ENCODE measurements at places on chromosomes 12 and 14.

DNA sequence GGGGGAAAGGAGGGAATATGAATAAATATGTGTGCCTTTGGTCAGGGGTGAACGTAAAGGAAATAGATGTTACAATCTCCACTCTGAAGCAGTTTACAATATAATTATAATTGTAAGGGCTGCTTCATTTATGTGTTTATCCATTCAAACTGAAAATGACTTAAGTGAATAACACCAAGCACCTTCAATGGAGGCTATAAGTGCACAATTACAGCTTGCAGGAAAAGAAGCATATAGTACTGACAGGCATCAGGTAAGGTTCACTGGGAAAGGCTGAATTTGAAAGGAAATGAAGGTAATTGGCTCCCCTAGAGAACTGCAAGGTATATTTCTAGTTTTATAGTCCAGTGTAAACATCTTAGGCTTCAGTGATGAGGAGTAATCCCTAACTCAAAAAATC is 192.7 kb downstream of the STXBP6 start:
- no peak for DNase-seq

DNA sequence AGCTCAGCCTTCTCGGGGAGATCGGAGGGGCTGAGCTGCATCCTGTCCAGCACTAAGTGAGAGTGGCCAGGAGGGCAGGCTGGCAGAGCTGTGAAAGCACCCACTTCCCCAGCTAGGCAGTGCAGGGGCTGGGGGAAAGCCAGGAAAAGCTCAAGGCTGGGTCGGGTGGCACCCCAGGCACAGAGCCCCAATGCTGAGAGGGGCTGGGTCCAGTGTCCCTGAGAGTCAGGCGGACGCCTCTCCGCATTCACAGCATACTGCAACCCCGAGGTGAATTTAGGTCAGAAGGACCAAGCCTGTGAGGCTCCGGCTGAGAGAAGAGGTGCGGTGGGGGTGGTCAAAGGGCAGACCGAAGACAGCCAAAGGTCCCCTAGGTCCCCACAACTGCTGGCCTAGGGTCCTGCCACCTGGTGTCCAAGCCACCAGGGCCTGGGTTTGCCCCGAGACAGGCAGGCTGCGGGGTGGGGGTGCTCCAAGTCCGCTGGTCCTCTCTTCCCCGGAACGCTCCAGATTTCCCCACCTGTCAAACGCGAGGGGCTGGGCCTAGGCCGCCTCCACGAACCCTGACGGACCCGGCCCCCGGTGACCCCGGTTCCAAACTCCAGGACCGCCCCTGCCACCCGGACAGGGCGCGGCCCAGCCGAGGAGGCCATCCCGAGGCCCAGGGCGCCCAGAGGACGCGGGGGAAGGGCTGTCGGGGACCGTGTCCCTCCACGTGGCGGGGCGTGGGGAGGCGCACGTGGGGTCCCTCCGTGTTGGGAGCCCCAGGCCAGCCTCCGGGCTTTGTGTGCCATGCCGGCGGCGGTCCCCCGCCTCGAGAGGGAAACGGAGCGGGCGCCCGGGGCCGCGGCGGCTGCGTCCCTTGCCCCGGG is 527 bp downstream of the CAMKK2 start:
- peak; percentile 5 for DNase-seq

- DNase-seq = no peak
These were observed 144.0 kb upstream of the FBXO33 start for GRCh38 chr14:39576258-39576657.

GRCh38 chr12:89983622-89984021 is 275.0 kb upstream of the ATP2B1 start:
- DNase-seq = no peak

GRCh38 chr12:26014085-26014484 is 55.6 kb downstream of the RASSF8 start:
- no peak for DNase-seq

GRCh38 chr12:9760699-9761418 is at the start of gene CD69:
CD69 (minus strand) TSS chr12:9760901; CDS start chr12:9760820, 81 bp downstream.
- DNase-seq = peak; percentile 98

DNA sequence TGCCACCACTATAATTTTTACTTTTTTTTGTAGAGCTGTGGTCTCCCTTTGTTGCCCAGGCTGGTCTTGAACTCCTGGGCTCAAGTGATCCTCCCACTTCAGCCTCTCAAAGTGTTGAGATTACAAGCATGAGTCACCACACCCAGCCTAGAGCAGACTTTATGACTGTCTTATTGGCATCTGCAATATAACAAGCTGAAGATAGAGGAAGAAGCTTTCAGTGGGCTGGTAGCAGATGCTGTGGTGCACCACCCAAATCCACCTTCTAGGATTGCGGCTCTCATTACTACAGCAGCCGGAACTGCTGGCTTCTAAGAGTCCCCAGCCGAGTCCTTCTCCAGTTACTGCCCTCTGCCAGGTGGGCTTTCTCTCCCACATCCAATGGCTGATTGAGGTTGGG is 7.6 kb upstream of the STK38L start:
- DNase-seq = peak; percentile 10

DNA sequence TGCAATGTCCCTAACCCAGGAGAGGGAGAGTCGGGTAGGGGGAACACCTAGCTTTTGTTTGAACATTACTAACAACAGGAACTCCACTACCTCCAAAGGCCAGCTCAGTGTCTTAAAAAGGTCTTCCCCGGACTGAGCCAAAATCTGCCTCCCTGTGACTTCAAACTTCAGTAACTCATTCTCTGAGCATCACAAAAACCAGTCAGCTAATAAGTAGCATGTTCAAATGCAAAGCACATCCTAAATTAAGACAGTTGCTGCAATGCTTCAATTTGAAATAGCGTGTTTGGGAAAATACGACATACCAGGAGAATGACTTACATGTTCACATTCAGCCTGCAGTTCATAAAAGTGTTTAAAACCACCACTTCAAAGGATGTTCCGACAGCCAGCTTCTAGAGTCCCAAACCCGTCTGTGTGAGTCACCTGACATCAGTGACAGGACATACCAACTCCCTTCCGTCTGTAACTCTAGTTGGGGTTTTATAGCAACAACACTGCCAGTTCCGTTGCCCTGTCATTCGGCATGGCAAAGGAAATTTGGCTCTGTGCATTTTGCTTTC is 13.0 kb downstream of the ZFP36L1 start:
- peak; percentile 82 for DNase-seq

GRCh38 chr14:50578433-50578832 is 18.5 kb downstream of the ATL1 start:
- no peak for DNase-seq

- DNase-seq = peak; percentile 39
These were observed 10.4 kb upstream of the DCD start for GRCh38 chr12:54658306-54659264.

DNA sequence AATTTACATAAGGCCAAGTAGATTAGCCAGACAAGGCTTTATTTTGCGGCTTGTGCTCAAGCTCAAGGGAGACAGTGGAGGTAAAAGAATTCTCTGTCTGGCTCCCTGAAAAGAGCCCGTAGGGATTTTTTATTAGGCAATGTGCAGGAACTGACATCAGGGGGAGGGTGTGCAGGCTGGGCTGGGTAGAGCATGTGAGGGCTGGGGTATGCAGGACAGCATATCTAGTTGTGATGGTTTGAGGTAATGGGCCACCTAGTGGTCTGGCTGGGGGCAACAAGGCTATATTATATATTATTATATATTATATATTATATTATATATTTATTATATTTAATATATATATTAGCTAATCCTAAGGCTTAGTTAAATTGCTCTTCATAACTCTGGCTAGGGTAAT is 102.1 kb downstream of the TMEM117 start:
- DNase-seq = no peak

- DNase-seq = no peak
These were observed 13.7 kb downstream of the MYBPC1 start for GRCh38 chr12:101608301-101609133.

DNA sequence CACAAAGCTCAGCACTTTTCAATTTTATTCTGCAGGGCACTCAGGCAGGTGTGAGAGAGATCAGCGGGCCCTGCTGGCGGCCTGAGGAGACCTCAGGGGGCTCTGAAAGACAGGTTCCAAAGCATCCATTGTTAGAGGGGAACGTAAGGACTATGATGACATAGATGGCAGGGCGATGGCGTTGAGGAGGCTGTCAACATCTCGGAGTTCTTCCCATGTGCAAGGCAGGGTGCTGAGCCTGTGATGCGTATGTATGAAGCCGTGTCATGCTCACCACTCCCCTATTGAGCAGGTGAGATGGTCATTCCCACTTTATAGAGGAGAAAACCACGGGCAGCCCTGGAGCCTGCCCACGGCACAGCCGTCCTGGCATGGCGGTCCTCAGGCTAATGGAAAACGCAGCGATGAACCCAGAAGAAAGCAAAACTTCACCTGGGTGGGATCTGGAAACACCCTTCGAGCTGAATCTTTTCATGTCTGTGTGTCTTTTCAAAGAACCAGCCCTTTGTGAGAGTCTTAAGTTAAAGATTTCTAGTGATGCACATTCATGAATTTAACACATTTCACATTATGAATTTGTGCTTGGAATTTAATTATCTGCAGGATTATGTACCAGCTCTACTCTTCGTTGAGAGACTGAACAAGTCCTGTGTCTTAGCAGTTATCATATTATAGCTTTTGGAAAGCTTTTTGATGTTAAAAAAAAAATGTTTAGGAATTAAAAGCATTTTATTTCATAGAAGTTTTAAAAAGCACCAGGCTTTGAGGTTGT is 64.7 kb downstream of the RIMBP2 start:
- no peak for DNase-seq

GRCh38 chr12:46005823-46006222 is 15.4 kb upstream of the SCAF11 start:
- DNase-seq = no peak

DNA sequence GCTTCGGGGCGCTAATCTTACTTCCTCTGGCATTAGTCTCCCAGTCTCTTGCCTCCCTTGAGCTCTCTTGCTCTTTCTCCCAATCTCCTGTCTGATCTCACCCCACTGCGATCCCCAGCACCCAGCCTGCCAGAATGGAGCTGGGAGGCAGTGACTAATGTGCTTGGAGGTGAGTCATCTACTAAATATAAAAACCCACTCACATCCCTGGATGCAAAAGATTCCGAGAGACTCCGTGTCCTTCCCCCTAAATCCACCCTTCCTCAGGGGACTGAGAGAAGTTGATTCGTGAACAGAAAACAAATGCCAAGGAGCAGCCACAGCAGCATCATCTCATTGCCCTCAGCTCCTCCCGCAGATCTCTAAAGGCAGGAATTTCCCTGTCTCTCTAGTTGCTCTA is 45.7 kb upstream of the KCNA5 start:
- no peak for DNase-seq

GRCh38 chr12:54363618-54364017 is 668 bp downstream of the GPR84 start:
- DNase-seq = no peak

DNA sequence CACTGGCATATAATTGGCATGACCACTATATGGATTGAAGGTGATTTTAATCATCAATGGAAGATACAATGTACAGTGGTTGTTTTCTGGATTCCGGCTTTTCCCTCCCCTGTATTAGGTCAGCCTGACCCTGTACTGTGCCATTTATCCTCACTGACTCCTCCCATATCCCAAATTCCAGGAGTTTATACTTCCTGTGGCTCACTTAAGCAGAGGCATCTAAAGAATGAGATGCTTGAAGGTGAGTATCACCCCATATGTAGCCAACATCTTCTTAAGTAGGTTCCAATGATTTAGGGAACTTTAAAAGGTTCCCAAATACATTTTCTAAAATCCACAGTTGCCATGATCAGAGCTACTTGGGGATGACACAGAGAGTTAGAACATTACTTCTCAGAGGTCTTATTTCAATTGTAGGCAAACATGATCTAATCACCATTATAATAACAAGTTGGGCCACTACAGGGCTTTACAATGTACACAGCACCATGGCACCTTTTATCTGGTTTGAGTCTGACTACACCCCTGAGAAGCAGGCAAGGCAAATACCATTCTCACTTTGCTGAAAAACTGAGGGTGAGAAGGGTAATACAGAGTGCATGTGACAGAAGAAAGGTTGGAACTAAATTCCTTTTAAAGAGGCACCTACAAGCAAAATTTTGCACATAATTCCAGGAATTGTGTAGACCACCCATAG is 212.3 kb upstream of the GARIN6 start:
- DNase-seq = no peak

DNA sequence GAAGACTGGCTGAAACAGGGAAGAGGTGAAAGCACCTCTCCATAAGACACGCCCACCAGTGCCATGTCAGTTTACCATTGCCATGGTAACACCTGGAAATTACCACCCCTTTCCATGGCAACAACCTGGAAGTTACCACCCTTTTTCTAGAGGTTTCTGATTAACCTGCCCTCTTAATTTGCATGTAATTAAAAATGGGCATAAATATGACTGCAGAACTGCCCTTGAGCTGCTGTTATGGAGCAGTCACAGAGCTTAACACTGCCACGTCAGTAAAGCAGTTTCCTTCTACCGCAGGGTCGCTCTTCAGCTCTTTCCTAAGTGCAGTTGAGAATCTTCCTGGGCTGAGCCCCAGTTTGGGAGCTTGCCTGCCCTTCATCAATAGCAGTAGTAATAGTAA is 55.2 kb downstream of the RASSF3 start:
- peak; percentile 92 for DNase-seq

DNA sequence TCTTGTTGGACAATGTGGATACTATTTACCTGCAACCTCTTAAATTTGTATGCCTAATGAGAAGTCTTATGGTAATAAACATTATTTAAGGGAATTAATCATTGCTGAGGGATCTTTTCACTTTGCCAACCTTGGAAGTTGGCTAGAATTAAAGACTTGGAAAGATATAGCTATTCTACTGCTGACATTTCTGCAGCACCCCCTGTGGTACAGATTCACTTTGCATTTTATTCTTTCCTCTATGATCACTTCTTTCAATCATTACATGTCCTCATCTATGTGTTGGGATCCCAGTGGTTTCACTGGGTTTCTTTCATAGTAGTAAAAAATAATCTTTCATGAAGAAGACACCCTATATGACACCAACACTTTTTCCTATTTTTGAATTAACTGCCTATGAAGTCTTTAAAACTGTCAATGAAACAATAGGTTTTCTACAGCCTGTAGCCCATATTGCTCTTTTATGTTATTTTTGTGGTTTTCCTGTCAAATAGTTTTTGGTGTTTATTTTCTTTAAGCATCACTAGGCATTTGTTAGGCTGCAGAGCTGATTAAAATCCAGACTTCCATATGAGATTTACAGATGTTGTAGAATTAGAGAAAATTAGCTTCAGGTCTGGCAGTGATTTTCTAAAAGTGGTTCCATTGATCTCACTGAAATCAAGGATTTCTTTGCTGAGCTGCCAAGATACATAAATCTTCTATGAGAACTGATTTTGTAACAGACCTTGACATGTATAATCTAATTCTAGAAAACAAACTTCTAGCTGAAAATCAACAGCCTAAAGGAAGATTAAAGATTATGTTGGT is 256.1 kb downstream of the NAV3 start:
- DNase-seq = no peak

- DNase-seq = no peak
These were observed 711.6 kb upstream of the FOXG1 start for GRCh38 chr14:28055008-28055407.

DNA sequence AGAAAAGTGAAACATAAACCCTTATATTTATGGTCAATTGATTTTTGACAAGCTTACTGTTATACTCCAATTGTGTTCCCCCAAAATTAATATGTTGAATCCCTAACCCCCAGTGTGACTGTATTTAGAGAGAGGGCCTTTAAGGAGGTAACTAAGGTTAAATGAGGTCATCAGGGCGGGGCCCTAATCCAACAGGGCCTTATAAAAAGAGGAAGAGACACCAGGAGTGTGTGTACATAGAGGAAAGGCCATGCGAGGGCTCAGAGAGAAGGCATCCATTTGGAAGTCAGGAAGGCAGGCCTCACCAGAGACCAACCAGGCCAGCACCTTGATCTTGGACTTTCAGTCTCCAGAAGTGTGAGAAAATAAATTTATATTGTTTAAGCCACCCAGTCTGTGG is 6.5 kb upstream of the VTI1B start:
- peak; percentile 17 for DNase-seq

GRCh38 chr12:124437617-124438436 is 129.6 kb downstream of the NCOR2 start:
- no peak for DNase-seq

Measured in CD4-positive, alpha-beta T cell treated with Interleukin-17A for 1 hour (primary cell).